ENCODE measurements at places on chromosomes 5 and 9.

GRCh38 chr5:159874263-159874662, 42.0 kb upstream of the ADRA1B start:
- DNase-seq: no peak

DNA sequence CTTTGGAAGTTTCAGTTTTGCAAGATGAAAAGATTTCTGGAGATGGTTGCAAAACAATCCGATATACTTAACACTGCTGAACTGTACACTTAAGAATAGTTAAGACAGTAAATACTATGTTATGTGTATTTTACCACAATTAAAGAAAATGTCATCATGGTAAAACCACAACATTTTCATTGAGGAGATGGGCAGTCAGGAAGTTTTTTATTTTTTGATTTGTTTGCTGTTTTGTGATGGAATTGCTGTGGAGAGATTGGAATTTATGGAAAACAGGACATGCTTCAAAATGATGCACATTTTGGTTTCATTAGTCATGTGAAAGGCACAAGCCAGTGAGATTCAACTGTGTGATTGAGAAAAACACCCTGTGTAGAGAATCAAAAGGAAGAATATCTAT, 90.5 kb upstream of the AGXT2 start:
- DNase-seq: no peak

GRCh38 chr5:115636008-115636407, 10.2 kb upstream of the TMED7 start:
- DNase-seq: no peak

- DNase-seq: no peak
These were observed 94.2 kb downstream of the BARX1 start for GRCh38 chr9:93860694-93861658.

- DNase-seq: no peak
These were observed 154.7 kb downstream of the PCSK5 start for GRCh38 chr9:76045221-76045620.

DNA sequence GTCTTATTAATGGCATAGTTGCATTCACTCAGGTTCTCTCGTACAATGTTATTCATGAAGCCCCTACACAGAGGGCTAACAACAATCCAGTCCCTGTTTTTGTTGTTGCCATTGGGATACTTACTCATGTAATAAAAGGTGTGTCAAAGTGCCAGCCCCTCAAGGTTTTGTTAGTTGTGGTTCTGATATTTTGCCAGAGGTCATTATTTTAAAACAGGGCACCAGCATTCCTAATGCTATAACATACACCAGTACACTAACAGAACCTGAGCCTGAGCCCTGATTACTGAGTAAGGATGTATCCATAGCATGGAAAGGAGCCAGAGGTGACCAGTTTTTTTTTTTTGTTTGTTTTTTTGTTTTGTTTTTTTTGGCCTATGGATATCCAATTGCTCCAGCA, 50.2 kb downstream of the SMC2 start:
- DNase-seq: no peak

DNA sequence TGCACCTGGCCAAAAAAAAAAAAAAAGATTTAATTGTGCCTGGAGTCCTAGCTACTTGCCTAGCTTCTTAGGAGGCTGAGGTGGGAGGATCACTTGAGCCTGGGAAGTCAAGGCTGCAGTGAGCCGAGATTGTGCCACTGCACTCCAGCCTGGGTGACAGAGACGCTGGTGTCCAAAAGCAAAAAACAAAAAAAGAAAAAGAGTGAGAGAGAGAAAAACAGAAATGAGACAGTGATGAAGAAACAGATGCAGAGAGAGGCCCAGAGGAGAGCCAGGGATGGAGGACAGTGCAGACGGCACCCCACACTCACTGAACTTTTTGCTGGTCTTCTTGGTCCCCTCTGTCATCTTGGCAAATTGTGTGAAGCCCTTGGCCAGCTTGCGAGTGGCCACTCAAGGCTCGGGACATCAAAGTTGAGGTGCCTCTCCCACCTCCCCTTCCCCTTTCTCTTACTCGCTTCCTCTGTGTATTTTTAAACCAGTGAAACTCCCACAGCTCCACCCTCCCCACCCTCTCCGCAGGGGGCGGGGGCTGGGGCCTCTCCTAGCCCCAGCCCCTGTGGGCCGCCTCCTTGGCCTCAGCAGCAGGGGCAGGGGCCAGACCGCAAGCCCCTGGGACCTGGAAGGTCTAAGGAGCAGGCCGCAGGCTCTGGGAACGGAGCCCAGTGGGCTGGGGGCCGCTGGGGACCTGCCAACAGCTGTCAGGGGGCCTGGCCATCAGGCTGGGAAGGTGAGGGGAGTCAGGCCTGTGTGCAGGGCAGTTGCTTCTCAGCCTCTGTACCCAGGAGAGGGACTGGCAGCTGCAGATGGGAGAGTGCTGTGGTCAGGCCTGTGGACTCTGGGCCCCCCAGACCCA, at the start of gene SH2D3C:
Gene SH2D3C, minus strand, starts transcription at position 387 of the 856 bp plus-strand sequence. Its CDS starts 39 bp downstream, at position 348.
- DNase-seq: peak; percentile 67
